ENCODE measurements at places on chromosomes 1 and 21.

- DNase-seq, result no peak
Observed at GRCh38 chr1:113608399-113608798, 150.9 kb downstream of the PHTF1 start.

DNA sequence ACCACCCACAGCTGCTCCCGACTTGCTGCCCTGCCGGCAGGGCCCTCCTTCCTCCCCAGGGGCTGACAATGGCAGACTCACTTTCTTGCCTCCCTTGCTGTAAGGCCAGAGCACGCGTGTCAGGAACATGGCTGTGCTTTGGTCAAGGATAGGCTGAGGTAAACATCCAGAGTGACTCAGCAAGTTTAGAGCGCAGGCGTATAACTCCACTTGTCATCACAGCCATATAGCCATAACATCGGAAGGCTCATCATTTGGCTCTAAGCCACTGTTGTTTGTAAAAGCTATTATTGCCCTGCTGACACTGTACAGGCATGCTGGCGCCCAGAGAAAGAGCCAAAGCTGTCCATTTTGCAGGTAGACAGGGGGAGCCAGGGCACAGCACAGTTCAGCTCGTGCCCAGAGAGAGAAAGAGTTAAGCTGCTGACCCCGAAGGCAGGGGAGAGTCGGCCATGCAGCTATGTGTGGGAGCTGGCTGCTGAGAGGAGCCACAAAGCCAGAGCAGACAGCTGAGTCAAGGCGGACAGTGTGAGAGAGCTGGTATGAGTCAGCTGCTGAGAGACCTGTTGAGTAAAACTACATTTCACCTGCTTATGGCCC is 60.6 kb downstream of the GNG4 start:
- DNase-seq, result no peak

DNA sequence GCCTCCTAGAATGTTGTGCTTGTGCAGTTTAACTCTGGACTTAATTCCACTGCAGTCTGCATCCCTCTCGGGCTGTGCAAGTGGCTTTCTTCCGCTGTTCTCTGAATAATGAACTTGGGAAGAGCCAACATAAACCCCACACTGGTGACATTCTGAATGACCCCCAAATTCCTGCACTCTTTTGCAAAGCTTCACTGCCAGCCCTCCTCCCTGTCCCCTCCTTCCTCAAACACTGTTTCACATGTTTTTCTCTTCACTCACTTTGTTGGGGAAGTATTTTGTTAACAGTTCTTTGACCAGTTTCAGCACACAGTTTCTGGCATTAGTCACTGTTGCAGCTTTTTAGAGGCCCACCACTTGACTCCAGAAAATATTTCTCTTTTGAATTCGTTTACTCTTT is 39.7 kb downstream of the GNG12 start:
- DNase-seq, result no peak

DNA sequence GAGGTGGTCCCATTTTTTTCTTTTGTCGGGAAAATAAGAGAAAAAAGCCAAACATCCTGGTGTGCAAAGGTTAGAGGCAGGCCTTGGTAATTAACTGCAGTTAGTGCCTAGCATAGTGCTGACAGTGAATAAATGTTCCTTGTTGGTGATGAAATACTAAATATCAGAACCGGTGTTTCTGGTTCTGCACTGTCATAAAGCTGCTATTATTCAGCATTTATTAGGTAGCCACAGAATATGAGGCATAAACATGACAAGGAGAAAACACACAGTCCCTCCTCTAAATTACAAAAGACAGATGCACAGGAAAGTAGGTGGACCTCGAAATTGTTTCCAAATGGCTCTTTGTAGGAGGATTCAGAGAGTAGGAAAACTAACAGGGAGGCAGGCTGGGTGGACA is 122.0 kb upstream of the ADGRL2 start:
- DNase-seq, result no peak

- DNase-seq, result no peak
Observed at GRCh38 chr1:161229896-161230295, 4.0 kb downstream of the TOMM40L start.

DNA sequence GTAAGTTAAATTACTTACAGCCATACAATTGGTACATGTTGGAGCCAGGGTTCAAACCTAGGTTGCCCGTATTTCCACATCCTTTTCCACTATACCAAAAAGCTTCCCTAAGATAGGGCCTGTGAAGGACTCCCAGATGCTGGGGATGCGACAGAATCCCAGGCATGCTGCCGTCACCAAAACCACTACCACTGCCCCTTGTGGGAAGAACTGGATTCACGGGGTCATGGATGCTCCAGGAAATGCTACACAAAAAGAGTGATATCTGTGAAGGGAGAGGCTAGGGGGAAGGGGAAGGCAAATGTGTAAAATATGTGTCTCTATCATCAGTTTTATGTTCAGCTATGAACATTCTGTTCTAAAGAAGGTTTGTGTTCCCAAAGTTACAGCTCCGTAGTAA is 133.9 kb upstream of the IVNS1ABP start:
- no peak for DNase-seq

GRCh38 chr1:155485945-155486344 is 76.7 kb downstream of the ASH1L start:
- no peak for DNase-seq

DNA sequence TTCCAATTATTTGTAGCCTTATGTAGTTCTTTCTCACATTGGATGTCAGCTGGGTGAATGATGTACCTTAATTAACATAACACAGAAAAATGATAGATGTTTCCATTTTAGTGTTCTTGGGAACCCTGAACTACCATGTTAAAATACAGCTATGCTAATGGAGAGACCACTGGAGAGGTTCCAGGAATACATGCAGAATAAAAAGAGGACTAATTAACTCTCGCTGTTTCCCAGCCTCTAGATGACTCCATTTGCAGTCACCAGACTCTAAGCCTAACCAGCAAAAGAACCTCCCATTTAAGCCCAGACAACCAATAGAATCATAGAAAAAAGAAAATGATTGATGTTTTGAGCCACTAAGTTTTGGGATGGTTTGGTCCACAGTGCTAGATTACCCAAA is 36.2 kb downstream of the CLCA4 start:
- DNase-seq, result no peak

DNA sequence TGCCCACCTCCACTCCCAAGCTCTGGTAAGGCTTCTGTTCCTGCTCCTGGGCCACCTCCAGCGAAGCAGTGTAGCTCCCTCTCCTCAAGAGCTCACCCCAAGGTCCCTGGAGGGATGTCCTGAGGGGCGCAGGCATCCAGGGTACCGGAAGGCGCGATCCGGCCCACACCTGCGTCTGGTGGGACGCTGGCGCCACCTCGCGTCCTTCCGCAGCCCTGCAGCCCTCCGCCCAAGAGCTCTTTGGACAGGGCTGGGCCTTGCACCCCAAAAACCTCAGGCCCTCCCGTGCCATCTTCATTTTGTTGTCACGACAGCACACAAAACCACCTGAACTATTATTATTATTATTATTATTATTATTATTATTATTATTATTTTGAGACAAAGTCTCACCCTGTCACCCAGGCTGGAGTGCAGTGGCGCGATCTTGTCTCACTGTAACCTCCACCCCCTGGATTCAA is 49.2 kb upstream of the PAX7 start:
- DNase-seq, result peak; percentile 28

DNA sequence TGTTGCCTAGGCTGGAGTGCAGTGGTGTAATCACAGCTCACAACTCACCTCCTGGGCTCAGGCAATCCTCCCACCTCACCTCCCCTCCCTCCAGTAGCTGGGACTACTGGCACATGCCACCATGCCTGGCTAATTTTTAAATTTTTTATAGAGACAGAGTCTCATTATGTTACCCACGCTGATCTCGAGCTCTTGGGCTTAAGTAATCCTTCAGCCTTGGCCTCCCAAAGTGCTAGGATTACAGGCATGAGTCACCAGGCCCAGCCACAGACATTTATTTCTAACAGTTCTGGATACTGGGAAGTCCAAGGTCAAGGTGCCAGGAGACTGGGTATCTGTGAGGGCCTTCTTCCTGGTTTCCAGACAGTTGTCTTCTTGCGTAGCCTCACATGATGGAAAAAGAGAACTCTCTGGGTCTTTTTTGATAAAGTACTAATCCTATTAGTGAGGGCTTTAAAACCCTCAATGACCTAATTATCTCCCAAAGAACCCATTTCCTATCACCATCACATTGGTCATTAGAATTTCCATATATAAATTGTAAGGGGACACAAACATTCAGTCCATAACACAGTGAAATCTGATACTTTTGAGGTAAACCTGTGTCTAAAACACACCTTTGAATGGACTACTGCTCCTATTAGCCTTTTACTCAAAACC is 67.9 kb downstream of the PHACTR4 start:
- no peak for DNase-seq

- DNase-seq, result no peak
Observed at GRCh38 chr1:220882061-220882891, 3.0 kb downstream of the HLX start.

GRCh38 chr1:234544087-234544579 is 65.2 kb upstream of the TARBP1 start:
- DNase-seq, result peak; percentile 12

GRCh38 chr1:175466556-175466955 is 274.0 kb upstream of the KIAA0040 start:
- DNase-seq, result no peak

DNA sequence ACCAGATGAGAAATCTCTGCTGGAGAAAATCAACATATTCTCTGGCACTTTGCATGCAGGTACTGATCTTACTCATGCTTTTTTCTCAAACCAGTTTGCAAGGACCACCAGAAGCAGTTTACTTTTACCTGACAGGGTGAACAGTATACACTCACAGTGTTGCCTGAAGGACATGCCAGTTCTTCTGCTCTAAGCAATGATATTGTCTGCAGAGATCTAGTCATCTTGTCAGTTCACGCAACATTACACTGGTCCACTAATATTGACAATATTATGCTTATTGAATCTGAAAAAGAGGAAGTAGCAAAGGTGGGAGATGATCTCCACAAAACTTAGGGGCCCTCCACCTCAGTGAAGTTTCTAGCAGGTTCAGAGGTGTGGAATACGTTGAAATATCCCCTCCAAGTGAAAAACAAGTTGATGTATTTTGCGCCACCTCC is 3.8 kb upstream of the S100B start:
- no peak for DNase-seq
